Islet precursor cell (in vitro differentiated cells): ENCODE measurements at places on chromosomes 11 and 22.

DNA sequence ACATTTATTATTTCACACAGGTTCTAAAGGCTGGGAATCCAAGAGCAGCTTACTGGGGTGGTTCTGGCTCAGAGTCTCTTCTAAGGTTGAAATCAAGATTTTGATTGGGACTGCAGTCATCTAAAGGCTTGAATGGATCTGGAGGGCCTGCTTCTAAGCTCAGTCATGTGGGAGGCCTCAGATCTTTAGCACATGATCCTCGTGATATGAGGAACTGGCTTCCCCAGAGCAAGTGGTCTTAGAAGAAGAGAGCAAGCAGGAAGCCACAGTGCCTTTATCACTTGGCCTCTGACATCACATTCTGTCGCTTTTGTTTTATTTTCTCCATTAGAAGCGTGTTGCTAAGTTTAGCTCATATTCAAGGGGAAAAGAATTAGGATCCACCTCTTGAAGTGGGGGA, 88.9 kb downstream of the ARFGAP2 start:
- DNase-seq, result no peak

DNA sequence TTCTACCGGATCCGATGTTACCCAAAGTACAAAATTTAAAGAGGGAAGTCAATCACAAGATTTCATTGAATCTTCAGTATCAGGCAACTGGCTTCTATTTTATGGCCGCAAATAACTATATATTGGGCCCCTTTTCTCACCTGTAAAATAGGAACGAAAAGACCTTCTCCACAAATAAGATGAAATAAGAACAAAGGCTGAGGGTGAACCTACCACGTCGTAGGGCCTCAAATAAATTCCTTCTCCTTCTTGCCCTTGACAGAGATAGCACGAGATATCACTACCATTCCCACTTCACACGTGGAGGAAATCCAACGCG, 794 bp upstream of the EMSY start:
- DNase-seq, result no peak

DNA sequence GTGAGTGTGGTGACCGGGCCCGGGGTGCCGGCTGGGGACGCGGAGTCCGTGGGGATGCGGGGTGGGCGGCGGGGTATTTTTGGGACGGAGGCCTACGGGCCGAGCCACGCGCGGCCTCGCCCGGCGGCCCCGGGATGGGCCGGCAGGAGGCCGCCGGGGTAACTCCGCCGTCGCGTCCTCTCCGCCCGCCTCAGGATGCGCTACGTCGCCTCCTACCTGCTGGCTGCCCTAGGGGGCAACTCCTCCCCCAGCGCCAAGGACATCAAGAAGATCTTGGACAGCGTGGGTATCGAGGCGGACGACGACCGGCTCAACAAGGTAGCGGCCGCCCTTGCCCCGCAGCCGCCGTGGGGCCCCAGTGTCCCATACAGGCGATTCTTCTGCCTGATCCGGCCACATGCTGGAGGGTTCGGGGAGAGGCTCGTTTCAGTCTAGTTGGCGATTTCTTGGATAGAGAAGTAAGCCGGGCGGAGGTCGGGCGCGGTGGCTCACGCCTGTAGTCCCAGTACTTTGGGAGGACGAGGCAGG, 337 bp downstream of the RPLP2 start:
- no peak for DNase-seq

DNA sequence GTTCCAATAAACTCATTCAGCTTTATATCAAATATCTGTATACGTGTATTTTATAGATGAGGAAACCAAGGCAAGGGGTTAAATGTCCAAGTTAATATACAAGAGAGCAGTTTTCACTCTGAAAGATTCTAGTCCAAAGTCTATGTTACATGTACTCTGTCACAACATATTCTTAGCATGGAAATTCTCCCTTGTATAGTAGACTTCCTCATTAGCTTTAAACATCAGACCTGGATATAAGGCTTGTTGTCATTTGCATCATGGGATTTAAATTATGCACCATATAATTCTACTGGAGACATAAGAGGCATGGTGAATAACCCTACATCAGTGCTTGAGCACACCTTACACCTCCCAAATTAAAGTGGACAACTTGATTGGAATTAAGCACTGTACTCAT, 681.9 kb upstream of the CCDC179 start:
- DNase-seq, result no peak

GRCh38 chr11:115325523-115325922, 178.7 kb downstream of the CADM1 start:
- no peak for DNase-seq

- peak; percentile 45 for DNase-seq
These were observed 1.3 kb downstream of the ACR start for GRCh38 chr22:50739279-50739691.

- no peak for DNase-seq
These were observed 27.0 kb downstream of the KMT5B start for GRCh38 chr11:68186061-68186460.
